Activated naive CD4-positive, alpha-beta T cell treated with anti-CD3 and anti-CD28 coated beads, Interleukin-2, amount 10 ng/mL, durations not matched to agents 7 days and 5 days (primary cell): ENCODE measurements at places on chromosomes 5 and 9.
A peak's percentile ranks its signal among the peaks of the same experiment; 100 is the strongest.

GRCh38 chr9:107638521-107639310 is 149.1 kb upstream of the KLF4 start:
- DNase-seq = no peak

- DNase-seq = no peak
Observed at GRCh38 chr5:126896170-126896702, 119.3 kb downstream of the LMNB1 start.

DNA sequence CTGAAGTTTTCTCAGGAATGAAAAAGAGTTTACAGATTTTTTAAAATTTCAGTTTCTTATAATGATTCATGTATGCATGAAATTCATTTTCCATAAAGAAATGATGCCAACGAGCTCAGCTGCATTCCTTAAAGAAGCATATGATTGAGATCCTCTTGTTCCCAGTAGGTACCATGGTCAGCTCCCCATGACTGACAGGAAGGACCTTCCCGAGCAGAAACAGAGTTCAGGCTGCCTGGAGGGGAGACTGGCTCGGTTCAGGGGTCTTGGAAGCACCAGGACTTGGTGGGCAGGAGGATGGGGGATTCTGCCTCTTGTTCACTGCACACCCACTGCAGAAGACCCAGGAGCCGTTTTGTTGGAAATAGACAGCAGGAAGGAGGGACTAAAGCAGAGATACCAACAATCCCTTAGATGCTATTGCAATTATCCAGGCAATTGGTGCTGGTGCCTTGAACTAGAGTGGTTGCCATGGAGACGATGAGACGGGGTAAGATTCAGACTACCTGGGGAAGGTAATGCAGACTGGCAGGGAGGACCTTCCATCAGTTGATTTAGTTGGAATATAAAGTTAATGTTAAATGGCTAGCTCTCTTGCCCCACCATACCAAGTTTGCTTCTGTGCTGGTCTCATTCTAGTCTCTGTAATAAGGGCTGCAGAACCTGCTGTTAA is 447.8 kb downstream of the MTRR start:
- no peak for DNase-seq

GRCh38 chr9:10921671-10922070 is 308.9 kb upstream of the PTPRD start:
- no peak for DNase-seq

- no peak for DNase-seq
Observed at GRCh38 chr5:96857924-96858323, 18.4 kb upstream of the ERAP2 start.

DNA sequence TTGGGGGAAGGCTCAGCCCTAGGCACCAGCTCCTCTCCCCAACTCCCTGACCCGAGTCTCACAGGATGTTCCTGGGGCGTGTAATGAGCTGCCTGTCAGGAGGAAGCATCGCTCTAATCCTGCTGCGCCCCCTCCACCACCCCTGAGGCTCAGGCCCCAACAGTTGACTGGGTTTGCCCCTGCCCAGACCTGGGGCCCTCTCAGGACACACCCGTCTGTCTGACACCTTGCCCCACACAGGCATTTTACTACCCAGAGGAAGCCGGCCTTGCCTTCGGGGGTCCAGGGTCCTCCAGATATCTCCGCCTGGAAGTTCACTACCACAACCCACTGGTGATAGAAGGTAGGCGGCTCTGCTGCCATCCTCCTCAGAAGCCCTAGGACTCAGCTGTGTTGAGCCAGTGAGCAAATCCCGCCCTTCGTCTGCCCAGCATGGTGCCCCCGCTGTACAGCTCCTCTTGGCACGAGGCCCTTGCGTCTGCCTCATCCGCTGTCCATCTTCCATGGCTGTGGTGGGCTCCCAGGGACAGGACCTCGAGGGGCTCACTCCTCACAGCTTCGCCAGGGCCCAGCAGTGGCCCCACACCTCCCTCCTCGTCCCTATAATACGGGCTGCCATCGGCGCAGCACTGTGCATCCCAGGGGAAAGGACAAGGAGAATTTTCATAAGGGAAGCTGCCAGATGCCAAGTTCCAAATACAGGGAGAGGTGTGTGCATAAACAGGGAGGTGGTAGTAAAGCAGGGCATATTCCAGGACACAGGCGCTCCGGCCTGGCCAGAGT is 8.0 kb downstream of the DBH start:
- DNase-seq = no peak

DNA sequence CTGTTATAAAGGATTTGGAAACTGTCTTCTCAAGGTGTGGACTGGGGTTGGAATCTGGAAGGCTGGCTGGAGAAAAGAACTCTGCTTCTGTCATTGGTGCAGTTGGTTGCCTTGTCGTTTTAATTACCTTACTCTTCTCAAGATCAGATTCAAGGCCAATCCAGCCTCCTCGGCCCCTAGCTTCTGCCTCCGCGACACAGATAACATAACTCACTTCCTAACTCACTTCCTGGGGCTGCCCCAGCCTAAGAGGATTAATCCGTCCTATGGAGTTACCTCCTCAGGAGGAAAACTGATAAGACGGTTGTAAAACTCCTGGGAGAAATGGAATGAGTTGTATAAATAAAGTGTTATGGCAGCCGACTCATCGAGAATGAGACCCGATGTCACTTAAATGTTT is 389.1 kb upstream of the WWC1 start:
- DNase-seq = no peak

DNA sequence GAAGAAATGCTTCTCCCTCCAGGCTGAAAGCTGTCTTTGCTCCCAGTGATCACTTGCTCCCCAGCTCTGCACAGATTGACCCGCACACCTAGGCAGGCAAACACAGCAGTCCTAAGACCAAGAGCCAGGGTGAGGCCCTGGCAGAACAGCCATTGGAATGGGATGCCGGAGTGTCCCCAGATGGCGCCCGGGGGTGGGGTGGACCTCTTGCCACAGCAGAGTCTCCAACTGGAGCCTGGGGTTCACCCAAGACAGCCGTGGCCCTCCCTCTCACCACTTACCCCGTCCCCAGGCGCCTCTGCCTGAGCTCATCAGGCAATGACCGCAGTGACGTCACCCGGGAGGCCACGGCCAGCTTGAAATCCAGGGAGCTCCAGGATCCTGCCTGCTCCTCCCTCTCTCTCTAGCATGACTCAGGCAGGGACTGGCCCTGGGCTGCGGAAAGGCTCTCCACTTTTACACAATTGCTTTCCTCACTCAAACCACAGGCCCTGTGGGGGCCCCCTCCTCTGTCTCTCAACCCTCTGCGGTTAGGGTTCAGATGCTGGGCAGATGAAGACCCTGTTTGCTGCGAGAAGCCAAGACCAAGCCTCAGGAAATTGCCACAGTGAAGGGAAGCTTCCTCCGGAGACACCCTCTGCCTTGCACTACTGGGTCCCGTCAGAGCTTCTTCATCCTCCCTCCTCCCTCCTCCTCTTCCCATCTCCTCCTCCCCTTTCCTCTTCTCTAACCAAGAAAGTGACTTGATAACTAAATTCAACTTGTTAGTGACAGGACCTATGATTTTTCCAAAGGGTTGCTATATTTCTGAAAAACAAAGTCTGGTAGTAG is 24.3 kb upstream of the PTGES start:
- peak; percentile 55 for DNase-seq
